ENCODE measurements at places on chromosomes 1 and 21. TPM values are rescaled to one million over a fixed set of nuclear protein-coding genes. Genes with fewer than 3 reads are reported as not detected.

GRCh38 chr21:39776589-39776988, 31.6 kb downstream of the IGSF5 start:
- no peak for DNase-seq

Gene GSTM3
- 104 TPM for total RNA-seq

DNA sequence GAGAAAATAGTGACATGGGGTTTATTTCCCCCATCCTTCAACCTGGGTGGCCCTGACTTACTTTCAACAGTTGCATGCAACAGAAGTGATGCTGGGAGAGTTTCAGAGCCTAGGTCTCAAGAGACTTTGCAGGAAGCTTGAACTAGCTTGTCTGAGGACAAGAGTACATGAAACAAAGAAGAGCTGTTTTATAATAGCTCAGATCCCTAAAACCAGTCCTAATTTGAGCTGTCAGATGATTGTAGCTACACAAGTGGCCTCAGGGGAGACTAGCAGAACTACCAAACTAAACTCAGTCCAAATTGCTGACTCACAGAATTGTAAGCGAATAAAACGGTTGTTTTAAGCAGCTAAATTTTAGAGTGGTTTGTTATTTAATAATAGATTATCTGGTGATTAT, 17.1 kb downstream of the RC3H1 start:
- peak; percentile 40 for DNase-seq

GRCh38 chr1:113904293-113904673, 316 bp downstream of the AP4B1 start:
- no peak for DNase-seq

DNA sequence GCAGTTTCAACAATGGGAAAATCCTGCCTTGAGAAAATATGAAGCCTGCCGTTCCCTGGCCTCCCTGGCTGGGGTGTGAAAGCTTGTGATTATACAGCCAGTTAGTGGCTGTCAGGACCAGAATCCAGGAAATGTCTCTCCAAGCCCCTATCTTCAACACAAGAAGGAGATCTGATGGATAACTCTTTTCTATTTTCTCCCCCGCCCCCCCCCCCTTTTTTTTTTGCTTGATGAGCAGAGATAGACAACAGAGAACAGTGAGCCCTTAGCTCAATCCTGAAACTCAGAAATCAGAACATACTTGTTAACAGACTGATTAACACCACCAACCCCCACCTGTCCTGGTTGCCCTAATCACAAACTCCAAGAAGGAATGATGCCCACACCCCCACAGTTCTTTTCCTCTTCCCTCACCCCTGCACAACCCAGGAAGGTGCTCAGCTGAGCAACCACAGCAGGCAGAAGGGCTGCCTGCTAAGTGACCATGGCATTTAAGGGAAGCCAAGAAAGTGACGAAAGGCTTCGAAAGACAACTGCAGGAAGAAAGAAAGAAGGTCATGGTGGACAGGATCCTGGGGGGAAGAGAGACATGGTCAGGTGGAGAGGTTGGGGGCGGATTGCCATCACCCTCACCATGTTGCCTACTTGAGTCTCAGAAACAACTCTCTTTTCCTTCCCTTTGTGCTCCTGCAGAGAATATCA, 12.3 kb upstream of the DENND2D start:
- DNase-seq, result no peak

- DNase-seq, result no peak
Observed at GRCh38 chr21:35753308-35753707, 307.0 kb downstream of the SETD4 start.

DNA sequence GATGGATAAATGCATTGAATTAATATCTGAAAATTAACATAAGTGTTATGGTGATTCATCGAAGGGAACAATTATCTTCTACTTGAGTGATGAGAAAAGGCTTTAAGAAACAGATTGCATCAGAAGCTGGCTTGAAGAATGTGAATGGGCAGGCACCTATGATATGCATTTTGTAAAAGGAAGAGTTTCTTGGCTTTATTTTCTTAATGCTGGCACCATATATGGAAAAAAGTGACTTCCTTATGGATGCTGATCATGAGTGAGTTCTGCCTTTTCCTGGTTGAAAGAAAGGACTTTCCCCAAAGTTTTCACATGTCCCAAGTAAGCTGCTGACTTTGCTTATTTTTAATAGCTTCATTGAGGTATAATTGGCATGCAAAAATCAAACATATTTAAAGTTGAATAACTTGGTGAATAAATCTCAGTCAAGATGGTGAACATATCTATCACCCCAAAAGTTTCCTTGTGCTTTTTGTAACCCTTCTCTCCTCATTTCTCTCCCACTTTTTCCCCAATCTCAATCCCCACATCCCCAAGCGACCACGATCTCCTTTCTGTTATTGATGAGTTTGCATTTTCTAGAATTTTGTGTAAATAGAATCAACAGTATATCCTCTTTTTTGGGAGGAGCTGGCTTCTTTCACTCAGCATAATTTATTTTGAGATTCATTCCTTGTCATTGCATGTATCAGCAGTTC, 74.2 kb downstream of the SPATA46 start:
- no peak for DNase-seq

- DNase-seq, result peak; percentile 38
Observed at GRCh38 chr1:88302843-88303486, 381.1 kb upstream of the PKN2 start.

- peak; percentile 85 for DNase-seq
Observed at GRCh38 chr1:220966881-220967611, 87.8 kb downstream of the HLX start.

GRCh38 chr1:25890239-25891034, 14.9 kb upstream of the PAQR7 start:
- DNase-seq, result peak; percentile 82
